ENCODE measurements at places on chromosomes 6 and 20.

- DNase-seq: no peak
These were observed 70.7 kb upstream of the LTV1 start for GRCh38 chr6:143772116-143773086.

DNA sequence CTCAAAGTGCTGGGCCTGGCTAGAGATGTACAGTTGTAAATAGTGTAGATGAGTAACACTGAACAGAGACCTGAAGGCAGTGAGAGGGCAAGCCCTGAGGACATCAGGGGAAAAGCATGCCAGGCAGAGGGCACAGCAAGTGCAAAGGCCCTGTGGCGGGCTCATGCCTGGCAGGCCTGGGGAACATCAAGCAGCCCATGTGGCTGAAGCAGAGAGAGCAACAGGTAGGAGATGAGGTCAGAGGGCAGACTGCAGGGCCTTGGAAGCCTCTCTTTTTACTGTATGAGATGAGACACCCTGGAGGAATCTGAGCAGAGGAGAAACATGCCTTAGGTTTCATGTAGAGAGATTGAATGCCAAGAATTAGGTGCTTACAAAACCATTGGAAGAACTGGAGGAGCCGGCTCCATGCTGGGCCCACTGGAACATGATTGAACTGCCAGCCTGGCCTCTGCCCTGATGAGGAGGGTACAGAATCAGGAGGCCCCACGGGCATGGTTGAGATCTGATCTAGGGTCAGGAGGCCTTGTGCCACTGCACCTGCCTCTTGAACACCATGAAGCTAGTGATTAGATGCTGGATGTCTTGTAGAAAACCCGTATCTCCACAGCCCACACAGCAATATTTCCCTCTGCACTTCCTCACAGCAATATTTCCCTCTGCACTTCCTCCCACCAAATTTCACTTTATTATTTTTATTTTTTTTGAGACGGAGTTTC, 5.9 kb upstream of the HMGA1 start:
- no peak for DNase-seq

GRCh38 chr6:45094831-45095230, 233.3 kb upstream of the RUNX2 start:
- no peak for DNase-seq

DNA sequence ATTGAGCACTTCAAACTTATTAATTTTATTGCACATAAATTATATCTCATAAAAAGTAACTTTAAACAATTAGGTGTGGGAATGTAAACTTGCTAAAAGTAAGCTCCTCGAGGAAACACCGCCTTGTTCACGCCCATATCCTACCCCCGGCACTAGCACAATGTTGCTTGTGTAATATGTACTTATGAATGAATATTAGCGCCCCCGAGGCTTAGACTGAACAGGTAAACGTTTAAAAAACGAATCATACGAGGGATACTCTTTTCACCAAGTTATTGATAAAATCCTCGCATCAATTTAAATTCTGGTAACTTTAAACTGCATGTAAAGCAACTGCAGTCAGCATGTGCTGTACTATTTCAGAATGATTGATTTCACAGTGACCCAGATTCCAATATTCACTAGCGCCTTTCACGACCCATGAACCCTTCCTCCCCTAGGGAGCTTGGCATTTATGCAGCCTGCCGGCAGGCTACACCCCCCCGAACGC, 637 bp downstream of the TFB1M start:
- DNase-seq: no peak

- DNase-seq: no peak
These were observed 2.7 kb downstream of the KHDRBS2 start for GRCh38 chr6:62283365-62283764.

DNA sequence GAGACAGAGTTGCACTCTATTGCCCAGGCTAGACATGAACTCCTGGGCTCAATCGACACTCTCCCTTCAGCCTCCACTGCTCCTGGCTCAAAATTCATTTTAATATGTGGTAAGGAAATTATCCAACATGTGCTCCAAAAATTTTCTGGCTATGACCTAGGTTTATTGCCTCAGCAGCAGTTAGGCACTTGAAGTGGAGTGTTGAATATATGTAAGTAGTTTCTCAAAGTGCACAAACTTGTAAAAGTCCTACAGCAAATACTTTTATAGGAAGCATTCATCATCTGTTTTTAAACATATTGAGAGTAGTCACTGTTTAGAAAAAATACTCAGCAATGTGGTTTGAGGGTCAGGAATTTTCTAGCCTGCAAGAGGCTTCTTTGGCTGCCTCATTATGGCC, 13.2 kb downstream of the FILIP1 start:
- DNase-seq: no peak

- DNase-seq: no peak
These were observed 108.9 kb upstream of the AHI1 start for GRCh38 chr6:135606392-135606791.

DNA sequence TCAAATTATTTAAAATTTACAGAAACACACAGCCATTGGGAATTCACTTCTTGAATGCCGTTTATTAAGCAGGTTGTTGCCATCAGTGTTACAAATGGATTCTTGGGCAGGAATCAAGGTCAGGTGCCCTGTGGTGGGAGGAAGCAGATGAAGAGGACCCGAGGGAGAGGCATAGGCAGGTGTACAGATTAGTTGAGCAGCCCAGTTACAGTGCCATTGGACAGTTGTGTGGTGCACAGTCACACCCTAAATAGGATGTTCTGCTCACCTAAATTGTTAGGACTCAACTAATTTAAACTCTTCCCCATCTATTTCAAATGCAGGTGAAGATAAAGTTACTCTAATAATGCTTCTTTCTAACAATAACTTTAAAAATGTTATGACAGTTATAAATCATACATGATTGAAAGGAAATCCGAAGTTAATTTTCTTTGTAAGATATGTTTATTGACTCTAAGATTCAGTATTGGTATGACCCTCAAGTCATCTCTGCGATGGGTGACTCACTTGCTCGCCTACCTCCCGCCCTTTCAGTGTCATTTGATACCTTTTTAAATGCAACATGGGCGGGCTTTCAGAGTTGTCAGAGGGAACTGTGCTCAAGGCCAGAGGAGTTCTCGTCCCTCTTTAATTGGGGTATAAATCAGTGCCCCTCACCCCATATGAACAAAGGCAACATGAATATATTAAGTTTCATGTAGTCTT, 35.1 kb downstream of the DSE start:
- DNase-seq: no peak

DNA sequence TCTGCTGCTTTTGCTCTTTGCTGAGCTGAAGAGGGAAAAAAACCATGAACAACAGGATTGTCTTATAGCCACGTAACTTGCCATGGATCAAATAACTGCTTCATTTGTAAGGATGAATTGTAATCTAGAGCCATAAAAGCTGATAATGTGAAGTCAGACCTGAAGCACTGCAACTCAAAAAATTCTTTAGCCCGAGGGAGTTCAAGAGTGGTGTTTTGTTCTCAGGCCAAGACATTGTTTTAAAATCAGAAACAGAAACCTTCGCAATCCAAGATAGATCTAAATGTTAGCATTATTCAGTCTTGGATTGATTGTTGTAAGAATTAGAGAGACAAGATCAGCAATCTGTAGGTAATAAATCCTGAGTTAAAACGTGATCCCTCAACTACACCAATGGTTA, at the start of gene TRAPPC3L:
TSS of gene TRAPPC3L (minus strand) at position 34 of the 400 bp plus-strand sequence. CDS start 170 bp downstream, outside the sequence.
- DNase-seq: no peak

DNA sequence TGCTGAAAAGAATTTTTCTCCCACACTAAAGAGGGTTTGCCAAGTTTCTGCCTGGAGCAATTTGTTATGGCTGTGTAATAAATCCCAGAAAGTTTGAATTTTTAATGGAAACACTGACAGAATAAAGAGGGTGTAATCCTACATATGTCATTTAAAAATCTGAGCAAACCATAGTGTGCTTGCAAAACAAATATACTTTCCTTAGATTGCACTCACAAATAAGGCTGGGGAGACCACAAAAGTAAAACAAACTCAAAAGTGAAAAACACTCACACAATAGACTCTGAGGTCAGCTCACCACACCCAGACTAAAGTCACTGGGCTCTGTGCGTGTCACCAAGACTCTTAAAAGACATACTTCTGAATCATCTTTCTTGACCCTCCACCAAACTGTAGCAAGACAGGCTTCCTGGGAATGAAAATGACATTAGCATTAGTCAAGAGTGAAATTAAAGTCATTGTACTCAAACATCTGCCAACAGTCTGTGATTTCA, 4.8 kb upstream of the ATXN1 start:
- DNase-seq: no peak

DNA sequence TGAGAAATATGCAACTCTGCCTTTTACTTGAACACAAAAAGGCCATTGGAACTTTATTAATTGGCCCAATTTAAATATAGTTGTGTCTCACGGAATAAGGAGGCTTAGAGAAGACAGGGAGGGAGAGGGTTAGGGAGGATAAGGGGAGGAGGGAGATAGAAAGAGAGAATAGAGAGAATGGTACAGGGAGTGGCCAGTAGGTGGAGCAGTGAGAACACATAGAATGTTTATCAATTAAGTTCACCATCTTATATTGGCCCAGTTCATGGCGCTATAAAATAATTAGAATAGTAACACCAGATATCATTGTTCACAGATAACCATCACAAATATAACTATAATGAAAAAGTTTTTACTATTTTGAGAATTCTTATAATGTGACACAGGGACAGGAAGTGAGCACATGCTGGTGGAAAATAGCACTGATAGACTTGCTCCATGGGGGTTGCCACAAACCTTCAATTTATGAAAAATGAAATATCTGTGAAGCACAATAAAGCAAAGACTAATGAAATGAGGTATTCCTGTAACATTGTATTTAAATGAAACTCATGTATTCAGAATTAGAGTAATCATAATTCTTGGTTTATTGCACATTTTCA, 374.1 kb upstream of the MANEA start:
- DNase-seq: peak; percentile 24

DNA sequence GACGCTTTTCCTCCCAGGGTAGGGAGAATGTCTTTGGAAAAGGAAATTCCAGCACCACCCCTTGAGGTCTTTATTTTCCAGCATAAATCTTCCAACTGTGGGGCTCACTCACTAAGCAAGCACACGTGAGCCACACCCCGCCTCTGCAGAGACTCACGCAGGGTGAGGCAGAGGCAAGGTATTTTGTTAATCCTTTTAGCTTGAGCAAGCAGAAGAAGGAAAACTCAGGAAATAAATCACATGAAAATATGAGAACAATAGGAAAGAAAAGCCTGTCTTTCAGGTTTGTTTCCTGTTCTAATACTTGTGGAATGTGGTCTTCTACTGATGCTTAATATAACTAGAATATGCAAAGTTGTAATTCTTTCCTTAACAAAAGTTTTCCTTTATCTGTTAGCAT, 4.1 kb upstream of the PHACTR2 start:
- DNase-seq: no peak

GRCh38 chr6:2396846-2397630, 151.6 kb upstream of the GMDS start:
- DNase-seq: no peak

GRCh38 chr6:43775535-43775885, 5.5 kb downstream of the VEGFA start:
- no peak for DNase-seq

DNA sequence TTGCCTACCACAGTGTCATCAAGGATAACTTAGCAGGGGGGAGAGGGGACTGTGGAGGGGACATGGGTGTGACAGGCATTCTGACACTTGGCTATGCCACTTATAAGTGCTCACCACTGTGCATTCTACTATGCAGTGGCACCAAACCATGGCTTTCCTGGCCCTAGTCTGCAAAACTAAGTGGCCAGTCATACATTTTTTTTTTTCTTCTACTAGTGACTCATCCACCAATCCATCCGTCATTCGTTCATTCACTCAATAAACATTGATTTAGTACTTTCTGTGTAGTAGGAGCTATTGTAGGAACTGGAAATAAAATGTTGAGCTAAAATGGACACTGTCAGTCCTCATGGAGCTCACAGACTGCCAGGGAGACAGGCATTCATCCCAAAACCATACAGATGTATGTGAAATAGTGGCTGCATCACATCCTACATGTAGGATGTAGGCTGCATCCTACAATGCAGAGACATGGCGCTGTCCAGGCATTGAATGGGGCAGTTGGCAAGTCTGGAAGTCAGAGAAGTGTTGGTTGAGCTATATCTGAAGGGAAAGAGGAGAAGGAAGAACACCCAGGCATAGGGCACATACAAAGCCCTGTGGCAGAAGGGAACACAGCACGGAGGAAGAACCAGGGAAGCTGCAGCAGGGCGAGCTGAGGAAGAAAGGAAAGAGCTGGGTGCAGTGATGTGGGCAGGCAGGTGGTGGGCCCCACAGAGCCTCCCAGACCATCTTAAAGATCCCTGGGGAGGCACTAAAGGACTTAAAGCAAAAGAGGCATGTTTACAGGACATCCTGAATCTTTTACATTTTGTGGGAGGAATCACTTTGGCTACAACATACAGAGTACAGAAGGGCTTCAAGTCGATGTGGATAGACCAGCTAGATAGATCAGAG, 224.4 kb downstream of the UST start:
- no peak for DNase-seq

- no peak for DNase-seq
These were observed 157.7 kb upstream of the LRFN2 start for GRCh38 chr6:40744835-40745234.

Measured in omental fat pad (tissue), 4 donors.